T-helper 17 cell (primary cell): ENCODE measurements at places on chromosomes 6 and 20. TPM values are rescaled to one million over a fixed set of nuclear protein-coding genes. Genes with fewer than 3 reads are reported as not detected.
A peak's percentile ranks its signal among the peaks of the same experiment; 100 is the strongest.

- H3K27me3 ChIP-seq = peaks cover 49% of the 10 kb centered on the region
- H3K36me3 ChIP-seq = peaks cover 3% of the 10 kb centered on the region
- no peaks in the 10 kb centered on the region for H3K4me1 ChIP-seq
- H3K27ac ChIP-seq = no peak overlapping the region
- no peak for DNase-seq
Measured at GRCh38 chr20:23032056-23032749, 2.9 kb upstream of the SSTR4 start.

The FOXS1 gene
- total RNA-seq = not detected

- H3K4me1 ChIP-seq = peaks cover 3% of the 10 kb centered on the region
- peaks cover 42% of the 10 kb centered on the region for H3K27me3 ChIP-seq
- peak overlapping the region; percentile 74 for H3K27ac ChIP-seq
- DNase-seq = no peak
Measured at GRCh38 chr6:100455230-100456124, 9.2 kb downstream of the SIM1 start.

The TSBP1 gene
- not detected for total RNA-seq

DNA sequence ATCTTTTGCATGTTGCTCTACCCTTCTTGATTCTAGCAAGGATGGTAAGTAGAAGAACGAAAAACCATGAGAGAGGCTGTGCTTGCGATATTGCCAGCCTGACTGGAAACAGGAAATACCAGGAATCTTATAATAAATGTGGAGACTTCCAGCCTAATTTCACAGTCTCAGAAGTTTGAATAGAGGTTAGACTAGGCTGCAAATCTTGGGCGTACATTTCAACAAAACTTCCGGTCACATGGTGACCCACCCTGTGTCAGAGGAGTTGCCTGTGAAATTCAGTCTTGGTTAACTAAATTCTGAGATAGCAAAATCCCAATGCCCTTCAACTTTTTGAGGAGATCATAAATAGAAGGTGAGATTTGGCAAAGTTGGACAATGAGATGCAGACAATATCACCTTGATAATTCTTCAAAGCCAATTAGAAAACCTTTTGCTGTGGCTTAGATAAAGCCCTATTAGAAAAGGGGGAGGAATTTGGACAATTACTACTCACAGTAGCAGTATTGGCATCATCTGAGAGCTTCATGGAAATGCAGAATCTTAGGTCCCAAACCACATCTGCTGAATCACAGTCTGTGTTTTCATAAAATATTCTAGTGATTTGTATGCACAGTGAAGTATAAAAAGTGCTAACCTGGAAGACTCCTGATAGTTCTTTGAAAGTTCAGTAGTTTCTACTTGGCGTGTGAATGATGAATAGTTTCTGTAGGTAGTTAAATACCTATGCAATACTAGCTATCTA is 262.0 kb upstream of the JAG1 start:
- H3K4me3 ChIP-seq = no peak overlapping the region
- no peak for DNase-seq
- H3K36me3 ChIP-seq = no peaks in the 10 kb centered on the region
- no peaks in the 10 kb centered on the region for H3K27me3 ChIP-seq
- H3K4me1 ChIP-seq = no peaks in the 10 kb centered on the region

DNA sequence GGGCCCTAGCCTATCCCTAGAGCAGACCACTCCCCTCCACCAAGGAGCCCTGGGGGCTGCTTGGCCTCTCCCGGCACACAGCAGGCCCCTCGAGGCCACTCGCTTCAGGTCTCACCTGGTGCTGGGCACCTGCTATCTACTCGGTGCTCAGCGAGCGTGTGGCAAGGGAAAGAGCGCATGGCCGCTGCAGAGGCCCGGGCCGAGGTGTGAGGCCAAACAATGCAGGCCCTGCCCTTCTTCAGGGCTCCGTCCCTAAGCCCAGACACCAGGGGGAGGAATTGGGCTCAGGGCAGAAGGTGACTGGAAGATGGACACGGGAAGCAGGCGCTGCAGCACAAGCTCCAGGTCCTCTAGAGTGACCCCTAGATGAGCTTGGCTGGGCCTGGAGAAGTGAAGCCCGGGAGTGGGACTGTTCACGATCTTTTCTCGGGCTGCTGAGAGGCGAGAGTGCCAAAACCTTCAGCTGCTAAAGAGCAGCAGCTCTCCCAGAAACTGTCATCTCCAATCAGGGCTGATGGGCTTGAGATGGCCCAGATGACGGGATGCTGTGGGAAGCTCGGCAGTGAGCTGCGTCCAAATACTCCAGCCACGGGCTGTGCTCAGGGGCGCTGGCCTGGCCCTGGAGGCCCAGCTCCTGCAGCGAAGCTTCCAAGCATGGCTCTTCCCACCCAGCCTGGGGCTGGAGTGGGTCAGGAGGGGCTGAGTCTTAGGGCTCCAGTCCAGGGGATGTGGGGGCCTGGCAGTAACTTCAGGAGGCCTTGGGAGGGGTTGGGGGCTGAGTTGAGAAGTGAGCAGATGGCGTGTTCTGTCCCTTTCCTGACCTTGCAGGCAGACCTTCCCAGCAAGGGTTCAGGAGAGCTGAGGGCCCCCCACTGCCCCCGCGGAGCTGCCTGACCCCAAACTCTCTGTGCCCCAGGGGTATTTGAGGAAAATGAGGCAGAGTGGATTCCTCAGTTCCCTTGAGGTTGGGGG is 43.7 kb downstream of the APCDD1L start:
- H3K27me3 ChIP-seq = no peaks in the 10 kb centered on the region
- no peak for DNase-seq
- H3K36me3 ChIP-seq = no peaks in the 10 kb centered on the region
- H3K4me1 ChIP-seq = no peaks in the 10 kb centered on the region
- H3K4me3 ChIP-seq = no peak overlapping the region

GRCh38 chr6:141164042-141164743 is 968.5 kb upstream of the GJE1 start:
- no peak overlapping the region for H3K4me3 ChIP-seq
- no peak for DNase-seq
- no peaks in the 10 kb centered on the region for H3K36me3 ChIP-seq
- no peak overlapping the region for H3K27ac ChIP-seq
- no peaks in the 10 kb centered on the region for H3K4me1 ChIP-seq

The SGK2 gene
- 1.7 TPM for total RNA-seq

GRCh38 chr6:36826520-36827227 is 12.6 kb downstream of the CPNE5 start:
- no peak overlapping the region for H3K4me3 ChIP-seq
- peaks cover 8% of the 10 kb centered on the region for H3K4me1 ChIP-seq
- no peaks in the 10 kb centered on the region for H3K36me3 ChIP-seq
- H3K27ac ChIP-seq = no peak overlapping the region
- DNase-seq = no peak

DNA sequence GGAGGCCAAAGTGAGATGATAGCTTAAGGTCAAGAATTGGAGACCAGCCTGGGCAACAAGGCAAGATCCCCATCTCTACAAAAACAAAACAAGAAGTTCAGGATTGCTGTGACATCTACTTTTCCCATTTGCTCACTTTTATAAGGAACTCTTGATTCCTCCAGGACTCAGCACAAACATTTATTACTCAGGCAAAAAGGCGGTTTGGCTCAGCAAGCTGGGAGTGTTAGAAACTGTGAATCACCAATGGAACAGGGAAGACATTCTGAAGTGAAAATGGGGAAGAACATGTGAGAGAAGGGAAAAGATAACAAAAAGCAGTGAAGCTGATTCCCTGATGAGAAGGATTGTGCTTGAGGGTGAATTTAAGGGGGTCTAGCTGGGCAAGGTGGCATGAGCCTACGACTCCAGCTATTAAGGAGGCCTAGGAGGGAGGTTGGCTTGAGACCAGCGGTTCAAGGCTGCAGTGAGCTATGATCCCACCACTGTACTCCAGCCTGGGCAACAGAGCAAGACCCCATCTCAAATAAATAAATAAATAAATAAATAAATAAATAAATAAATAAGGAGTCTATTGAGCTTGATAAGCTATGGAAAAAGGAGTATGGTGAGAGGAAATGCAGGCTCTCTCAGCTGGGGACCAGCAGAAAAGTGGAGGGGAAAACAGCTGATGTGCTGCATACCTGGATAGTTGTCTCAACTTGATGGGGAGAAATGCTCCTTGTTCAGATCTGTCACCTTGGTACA is 65.4 kb upstream of the HDDC2 start:
- H3K27ac ChIP-seq = no peak overlapping the region
- no peak overlapping the region for H3K4me3 ChIP-seq
- H3K27me3 ChIP-seq = peaks cover 72% of the 10 kb centered on the region
- H3K4me1 ChIP-seq = no peaks in the 10 kb centered on the region
- DNase-seq = no peak
- H3K36me3 ChIP-seq = peaks cover 6% of the 10 kb centered on the region
